ENCODE measurements at places on chromosomes 16 and 17.

- no peak overlapping the region for H3K4me3 ChIP-seq
- H3K36me3 ChIP-seq, result no peaks in the 10 kb centered on the region
- H3K4me1 ChIP-seq, result no peaks in the 10 kb centered on the region
- H3K27me3 ChIP-seq, result no peaks in the 10 kb centered on the region
- no peak overlapping the region for H3K27ac ChIP-seq
- DNase-seq, result no peak
Observed at GRCh38 chr16:28218109-28218508, 6.3 kb upstream of the XPO6 start.

DNA sequence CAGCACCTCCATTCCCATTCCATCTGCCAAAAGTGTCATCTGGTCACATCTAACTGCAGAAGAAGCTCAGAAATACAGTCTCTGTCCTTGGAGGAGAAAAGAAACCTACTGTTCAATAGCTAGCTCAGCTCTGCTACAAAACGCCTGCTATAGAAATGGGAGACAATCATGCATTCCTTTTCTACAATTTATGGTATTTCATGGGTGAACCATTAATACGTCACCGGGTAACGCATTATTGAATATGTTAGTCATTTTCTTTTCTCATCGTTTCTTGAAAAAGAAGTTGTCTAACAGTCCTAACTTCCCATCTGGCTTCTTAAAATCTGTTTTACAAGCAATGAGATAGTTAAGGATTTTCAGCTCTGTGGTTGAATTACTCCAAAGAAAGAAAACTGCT lies 496.7 kb upstream of the RBFOX1 start:
- no peak overlapping the region for H3K4me3 ChIP-seq
- no peak overlapping the region for H3K27ac ChIP-seq
- H3K4me1 ChIP-seq, result no peaks in the 10 kb centered on the region
- H3K36me3 ChIP-seq, result no peaks in the 10 kb centered on the region
- no peak for DNase-seq

- DNase-seq, result no peak
- peaks cover 11% of the 10 kb centered on the region for H3K4me1 ChIP-seq
- no peaks in the 10 kb centered on the region for H3K36me3 ChIP-seq
- no peak overlapping the region for H3K4me3 ChIP-seq
- no peaks in the 10 kb centered on the region for H3K27me3 ChIP-seq
Observed at GRCh38 chr16:87499189-87499486, 6.3 kb upstream of the ZCCHC14 start.

DNA sequence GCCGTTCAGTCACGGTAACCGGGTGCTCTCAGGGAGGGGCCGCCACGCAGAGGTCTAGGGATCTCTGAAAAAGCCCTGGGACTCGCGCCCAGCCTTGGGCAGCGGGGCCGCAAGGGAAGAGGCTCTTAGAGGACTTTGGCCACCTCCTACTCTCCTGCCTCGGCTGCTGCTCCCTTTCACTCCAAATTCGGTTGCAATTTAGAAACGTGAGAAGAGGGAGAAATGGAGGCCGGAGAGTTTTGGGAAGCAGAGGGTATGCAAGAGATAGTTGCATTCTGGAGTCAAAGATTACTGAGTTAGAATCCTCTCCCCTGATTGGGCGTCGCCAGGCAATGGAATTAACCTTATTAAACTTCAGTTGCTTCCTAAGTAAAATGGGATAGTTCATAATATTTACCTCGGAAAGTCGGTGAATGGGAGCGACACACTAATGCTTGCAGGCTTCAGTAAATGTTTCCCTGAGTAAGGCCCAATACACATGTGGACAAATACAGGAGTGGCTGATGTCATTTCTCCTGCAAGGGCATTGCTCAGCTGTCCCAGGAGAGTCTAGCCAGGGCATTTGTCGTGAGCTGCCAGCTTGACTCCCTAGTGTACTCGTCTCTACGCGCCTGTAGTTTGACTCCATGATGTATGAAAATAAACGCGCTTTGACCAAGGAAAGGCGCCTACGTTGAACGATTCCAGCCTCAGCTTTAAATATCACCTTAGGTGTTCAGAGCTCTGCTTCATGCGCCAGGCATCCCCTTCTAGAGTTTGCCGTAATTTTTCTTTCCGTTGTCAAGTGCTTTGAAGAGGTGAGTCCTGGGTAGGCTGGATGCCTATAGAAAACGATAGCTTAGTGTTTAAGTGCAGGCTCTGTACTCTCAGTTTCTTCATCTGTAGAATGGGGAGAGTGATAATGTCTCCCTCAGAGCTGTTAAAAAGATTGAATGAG lies 667 bp downstream of the OGFOD1 start:
- H3K27me3 ChIP-seq, result no peaks in the 10 kb centered on the region
- peaks cover 3% of the 10 kb centered on the region for H3K4me1 ChIP-seq
- H3K36me3 ChIP-seq, result peaks cover 15% of the 10 kb centered on the region
- H3K27ac ChIP-seq, result peak overlapping the region; percentile 43

DNA sequence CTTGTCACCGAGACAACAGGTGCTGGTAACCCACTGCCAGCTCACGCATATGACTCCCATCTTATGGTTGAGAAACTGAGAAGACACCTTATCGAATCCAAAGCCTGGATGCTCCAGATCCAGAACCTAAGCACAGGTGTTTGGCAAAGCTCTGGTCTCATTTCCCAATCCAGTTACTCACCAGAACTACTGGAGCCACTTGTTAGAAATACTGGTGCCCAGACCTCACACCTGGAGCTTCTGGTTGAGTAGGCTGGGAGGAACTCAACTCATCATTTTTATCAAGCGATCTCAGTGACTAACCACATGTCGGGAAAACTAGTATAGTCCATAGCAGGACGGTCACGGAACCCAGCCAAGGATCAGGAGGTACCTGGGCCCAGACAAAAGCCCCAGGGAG lies 86.7 kb upstream of the RCVRN start:
- H3K27me3 ChIP-seq, result no peaks in the 10 kb centered on the region
- no peaks in the 10 kb centered on the region for H3K36me3 ChIP-seq
- no peak overlapping the region for H3K4me3 ChIP-seq
- H3K27ac ChIP-seq, result no peak overlapping the region
- no peak for DNase-seq
- H3K4me1 ChIP-seq, result peaks cover 4% of the 10 kb centered on the region

Data from GM12878 (cell line).